Neuronal stem cell (in vitro differentiated cells): ENCODE measurements at places on chromosomes 7 and 10.

GRCh38 chr10:118062798-118063238 is 16.1 kb upstream of the RAB11FIP2 start:
- no peak for DNase-seq

- DNase-seq, result peak; percentile 32
Observed at GRCh38 chr7:28408105-28408959, 4.0 kb upstream of the CREB5 start.

DNA sequence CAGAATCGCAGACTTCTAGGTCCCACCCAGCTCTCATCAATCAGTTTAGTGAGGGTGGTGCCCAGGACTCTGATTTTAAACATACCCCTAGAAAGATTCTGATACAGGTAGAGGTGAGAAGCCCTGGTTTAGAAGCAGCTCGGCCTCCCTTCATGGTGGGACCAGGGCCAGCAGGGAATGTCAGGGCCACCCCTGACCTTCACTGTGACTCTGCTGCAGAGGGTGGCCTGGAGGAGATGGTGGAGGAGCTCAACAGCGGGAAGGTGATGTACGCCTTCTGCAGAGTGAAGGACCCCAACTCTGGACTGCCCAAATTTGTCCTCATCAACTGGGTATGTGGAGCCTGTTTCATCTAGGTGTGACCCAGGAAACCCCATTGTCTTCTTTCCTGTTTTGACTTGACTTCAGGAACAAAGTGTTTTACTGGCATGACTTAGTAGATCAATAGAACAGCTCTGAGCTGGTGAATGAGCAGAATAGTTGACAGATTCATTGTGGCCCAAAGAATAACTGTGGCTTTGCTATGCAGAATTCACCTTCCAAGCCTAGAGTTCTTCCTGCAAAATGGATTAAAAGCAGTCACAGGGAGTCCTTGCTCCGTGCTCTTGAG is 7.2 kb downstream of the DBNL start:
- no peak for DNase-seq

DNA sequence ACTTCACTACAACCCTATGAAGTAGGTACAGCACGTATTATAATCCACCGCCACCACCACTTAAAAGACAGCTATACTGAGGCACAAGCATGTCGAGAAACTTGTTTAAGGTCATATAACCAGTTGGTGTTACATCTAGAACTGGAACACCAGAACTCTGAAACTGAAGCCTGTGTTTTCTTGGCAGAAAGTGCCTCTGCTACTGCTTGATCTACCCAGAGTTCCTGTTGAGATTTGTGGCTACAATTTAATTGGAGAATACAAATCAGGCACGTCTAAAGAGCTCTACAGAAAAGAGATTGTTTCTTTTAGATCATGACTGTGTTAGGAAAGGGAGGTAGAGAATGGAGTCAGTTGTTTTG is 4.3 kb upstream of the ADD3 start:
- DNase-seq, result no peak
